HT1080 (cell line): ENCODE measurements at places on chromosomes 6 and 20. TPM values are rescaled to one million over a fixed set of nuclear protein-coding genes. Genes with fewer than 3 reads are reported as not detected.

The NKX2-4 gene
- 1.8 and 3.1 TPM in 2 replicates for total RNA-seq

The CALHM4 gene
- total RNA-seq = 0.07 TPM in 1 of 2 replicates, not detected in the other

The IRF4 gene
- 0.10 TPM in 1 of 2 replicates, not detected in the other for total RNA-seq

The ID4 gene
- total RNA-seq = 0.55 TPM in 1 of 2 replicates, not detected in the other

DNA sequence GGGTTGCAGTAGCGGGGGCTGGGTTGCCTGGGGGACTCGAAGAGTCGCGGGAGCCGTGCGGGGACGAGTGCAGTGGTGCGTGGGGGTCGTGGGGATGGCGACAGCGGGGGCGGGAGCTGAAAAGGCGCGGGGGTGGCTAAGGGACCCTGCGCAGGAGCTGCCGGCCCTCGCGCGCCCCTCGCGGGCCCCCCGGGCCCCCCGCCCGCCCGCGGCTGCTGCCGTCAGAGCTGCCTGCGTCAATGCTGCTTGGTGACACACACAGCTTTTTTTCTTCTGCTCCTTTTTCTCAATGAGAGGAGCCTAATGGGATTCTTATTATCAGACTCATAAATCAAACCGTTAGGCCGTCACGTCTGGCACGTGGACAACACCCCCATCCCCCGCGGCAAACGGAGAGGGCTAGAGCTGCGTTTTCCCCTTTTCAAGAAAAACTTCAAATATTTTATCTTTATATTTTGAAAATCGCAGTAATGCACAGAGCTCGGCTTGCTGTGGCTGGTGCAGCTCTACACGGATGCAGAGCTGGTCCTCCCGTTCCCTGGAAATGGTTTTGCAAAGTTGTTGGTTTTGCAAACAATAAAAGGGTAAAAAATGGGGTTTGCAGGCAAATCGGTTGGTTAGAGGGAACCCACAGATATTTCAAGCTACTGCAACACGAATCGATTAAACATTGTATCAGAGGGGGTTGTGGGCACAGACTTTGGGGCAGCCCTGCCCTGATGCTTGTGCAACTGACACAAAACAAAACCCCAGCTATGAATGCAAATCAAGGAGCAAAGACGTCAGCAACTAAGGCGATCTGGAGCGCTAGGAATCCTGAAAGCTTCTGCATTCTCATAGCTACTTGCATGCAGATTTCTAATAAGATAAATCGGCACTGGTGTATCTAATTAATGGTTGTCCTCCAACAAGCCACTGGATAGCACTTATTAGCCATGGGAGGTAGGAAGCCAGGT lies 161.4 kb downstream of the TBXT start:
- DNase-seq = peak; percentile 44

- DNase-seq = no peak
Observed at GRCh38 chr20:3239867-3240775, 1.1 kb upstream of the SLC4A11 start.

DNA sequence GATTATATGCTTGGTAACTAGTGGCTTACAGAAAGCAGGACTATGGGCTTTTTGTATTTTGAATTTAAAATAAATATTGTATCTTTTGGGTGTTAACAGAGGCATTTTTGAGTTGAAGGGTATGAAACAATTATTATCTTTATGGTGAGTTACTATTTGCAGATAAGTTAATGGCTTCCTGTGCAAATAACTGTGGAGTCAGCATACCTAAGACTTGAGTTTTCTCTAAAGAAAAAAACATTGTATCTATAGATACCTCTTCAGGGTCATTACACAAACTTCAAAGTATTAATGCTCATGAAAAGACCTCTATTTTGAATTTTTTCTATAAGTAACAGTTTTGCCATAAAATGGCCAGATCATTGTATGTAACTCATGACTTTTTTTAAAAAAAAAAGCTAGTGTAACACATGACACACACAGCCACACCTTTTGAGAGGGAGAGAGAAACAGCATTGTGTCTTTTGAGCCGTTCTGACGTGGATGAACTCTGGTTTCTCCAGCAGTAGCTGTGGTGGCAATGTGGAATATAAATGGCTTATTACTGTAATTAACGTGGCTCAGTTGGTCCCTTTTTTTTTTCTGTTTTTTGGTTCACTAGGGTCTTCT lies 36.3 kb downstream of the PLEKHG1 start:
- no peak for DNase-seq

- DNase-seq = no peak
Observed at GRCh38 chr6:156826290-156826955, 49.2 kb downstream of the ARID1B start.

DNA sequence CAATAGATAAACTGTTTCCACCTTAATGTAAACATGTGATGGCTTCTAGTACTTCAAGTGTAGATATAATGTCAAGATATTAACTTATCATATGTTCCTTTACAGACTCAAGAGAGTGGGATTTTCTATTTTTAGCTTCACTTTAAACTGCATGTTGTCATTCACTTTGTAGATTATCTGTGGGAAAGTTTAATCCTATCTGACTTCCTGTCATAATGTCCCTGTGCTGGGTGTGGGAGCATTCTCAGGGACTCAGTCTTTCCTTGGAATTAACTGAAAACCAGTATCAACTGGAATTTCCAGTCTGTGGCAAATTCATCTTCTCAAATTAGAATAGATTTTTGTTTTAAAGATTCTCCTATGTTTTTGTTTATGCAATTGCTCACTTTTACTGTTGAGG lies 226.1 kb upstream of the FERMT1 start:
- DNase-seq = no peak

DNA sequence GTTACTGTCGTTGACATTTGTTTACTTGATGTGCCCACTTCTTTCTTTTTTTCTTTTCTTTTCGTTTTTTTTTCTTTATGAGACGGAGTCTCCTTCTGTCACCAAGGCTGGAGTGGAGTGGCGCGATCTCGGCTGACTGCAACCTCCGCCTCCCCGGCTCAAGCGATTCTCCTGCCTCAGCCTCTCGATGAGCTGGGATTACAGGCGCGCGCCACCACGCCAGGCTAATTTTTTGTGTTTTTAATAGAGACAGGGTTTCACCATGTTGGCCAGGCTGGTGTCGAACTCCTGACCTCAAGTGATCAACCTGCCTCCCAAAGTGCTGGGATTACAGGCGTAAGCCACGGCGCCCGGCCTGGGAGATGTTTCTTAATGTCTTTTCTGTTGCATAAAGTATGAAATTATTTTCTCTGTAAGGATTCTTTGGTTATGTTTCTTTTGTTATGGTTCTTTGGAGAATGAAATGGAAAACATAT lies 33.3 kb upstream of the PRSS16 start:
- peak; percentile 50 for DNase-seq

GRCh38 chr6:48472091-48472490 lies 361.1 kb upstream of the PTCHD4 start:
- no peak for DNase-seq

GRCh38 chr20:22821796-22822195 lies 213.3 kb upstream of the SSTR4 start:
- no peak for DNase-seq

- DNase-seq = no peak
Observed at GRCh38 chr6:134515986-134516385, 198.1 kb upstream of the SGK1 start.
